ENCODE measurements at places on chromosomes 3 and 15.

GRCh38 chr15:85693277-85693676, 101.4 kb downstream of the KLHL25 start:
- DNase-seq, result no peak

GRCh38 chr3:122030381-122031122, 8.5 kb upstream of the ILDR1 start:
- DNase-seq, result no peak

DNA sequence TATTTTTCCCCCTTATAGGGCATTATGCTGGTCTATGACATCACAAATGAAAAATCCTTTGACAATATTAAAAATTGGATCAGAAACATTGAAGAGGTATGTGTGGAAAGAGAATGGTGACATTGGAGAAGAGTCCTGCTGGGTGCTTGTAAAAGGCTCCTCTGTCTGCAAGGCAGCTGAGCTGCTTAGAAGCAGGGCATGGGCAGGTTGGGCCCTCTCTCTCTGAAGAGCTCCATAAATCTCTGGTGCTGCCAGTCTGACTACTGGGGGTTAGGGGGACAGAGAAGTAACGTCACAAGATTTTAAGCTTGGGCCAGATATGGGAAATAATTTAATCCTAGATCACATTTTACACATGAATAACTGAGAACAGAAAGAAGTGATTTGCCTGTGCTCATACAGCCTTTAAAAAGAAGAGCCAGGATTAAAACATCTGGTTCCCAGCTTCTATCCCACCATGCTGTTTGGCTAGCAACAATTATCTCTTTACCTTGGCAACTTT, 21.9 kb upstream of the APH1B start:
- DNase-seq, result no peak

GRCh38 chr15:29682781-29683180, 139.5 kb downstream of the TJP1 start:
- no peak for DNase-seq

Measured in psoas muscle (tissue), 8 donors.